NCI-H69 (cell line): ENCODE measurements at places on chromosomes 11 and 22.

DNA sequence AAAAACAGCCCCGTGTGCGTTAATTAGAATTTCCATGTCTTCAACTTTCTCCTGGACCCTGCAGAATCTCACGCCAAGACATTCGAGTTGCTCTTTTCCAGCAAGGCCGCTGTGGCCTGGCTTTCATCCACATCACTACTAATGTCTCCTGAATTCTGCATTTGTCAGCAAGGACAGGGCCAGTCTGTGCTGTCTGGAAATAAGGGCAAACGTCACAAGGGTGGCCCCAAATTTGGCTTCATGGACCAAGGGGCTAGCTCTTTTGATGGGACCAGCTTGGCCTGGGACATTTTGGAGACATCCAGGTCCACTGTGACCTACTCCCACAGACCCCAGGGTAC is 33.4 kb downstream of the KCNQ1OT1 start:
- DNase-seq = no peak

DNA sequence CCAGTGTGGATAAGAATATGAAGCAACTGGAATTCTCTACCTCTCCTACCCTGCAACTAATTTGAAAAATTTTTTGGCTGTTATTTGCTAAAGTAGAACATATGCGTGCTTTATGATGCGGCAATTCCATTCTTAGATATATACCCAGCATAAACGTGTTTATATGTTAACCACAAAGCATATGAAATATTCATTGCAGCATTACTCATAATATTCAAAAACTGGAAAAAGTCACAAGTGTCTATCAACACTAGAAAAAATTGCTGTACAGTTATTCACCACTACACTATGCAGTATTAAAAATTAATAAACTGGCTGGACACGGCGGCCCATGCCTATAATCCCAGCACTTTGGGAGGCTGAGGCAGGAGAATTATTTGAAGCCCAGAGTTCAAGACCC is 226.4 kb downstream of the LUZP2 start:
- no peak for DNase-seq

GRCh38 chr11:65917434-65918210 is 1.2 kb downstream of the C11orf68 start:
- DNase-seq = no peak

GRCh38 chr22:26986884-26987283 is 329.5 kb downstream of the MIAT start:
- no peak for DNase-seq

DNA sequence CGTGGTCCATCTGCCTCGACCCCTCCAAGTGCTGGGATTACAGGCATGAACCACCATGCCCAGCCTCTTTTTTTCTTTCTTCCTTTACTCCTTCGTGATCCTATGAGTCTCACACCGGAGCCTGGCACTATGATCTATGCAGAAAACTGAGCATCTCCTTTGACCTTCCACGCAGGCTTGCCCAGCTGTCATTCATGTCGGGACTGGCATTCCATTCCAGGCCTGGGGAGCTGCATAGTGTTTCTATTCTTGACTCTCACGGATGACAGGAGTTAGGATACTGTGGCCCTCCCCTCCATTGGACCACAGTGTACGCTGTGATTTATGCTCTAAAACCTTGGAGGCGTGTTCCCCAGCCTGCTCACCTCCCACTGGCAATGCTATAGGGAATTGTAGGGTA is 611.8 kb downstream of the BRD1 start:
- no peak for DNase-seq

GRCh38 chr22:22716136-22716665 is 71.8 kb downstream of the GGTLC2 start:
- DNase-seq = no peak

DNA sequence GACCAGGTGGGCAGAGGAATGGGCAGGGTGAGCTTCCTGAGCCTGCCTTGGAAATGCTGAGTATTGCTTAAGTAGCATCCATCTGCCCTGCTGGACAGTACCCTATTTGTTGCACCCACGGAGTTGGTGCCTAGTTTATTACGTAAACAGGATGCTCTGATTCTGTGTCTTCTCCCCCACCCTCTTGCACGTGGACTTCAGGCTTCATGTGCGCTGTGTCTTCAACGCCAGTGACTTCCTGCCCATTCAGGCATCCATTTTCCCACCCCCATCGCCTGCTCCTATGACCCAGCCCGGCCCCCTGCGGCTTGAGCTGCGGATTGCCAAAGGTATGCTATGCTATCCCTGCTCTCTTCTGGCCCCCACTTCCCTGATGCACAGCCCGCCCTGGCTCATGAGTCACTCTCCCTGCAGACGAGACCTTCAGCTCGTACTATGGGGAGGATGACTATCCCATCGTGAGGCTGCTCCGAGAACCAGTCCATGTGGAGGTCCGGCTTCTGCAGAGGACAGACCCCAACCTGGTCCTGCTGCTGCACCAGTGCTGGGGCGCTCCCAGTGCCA is 5.7 kb downstream of the ZP1 start:
- DNase-seq = peak; percentile 23

- peak; percentile 93 for DNase-seq
Observed at GRCh38 chr11:75592715-75593114, 30.7 kb downstream of the SERPINH1 start.

DNA sequence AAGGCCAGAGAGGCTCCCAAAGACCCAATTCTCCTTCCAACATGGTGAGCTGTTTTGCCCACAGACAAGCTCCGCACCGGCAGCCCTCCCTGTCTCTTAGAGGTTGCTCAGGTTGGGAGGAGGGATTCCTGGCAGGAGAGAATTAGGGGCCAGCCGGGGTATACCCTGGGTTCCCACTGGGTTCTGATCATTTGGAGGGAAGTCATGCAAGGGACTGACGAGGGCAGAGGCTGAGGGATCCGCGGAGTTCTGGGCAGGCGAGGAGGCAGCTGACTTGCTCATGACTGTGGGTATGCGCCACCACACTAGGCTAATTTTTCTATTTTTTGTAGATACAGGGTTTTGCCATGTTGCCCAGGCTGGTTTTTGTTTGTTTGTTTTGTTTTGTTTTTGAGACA is 4.6 kb downstream of the ST3GAL4 start:
- DNase-seq = no peak

DNA sequence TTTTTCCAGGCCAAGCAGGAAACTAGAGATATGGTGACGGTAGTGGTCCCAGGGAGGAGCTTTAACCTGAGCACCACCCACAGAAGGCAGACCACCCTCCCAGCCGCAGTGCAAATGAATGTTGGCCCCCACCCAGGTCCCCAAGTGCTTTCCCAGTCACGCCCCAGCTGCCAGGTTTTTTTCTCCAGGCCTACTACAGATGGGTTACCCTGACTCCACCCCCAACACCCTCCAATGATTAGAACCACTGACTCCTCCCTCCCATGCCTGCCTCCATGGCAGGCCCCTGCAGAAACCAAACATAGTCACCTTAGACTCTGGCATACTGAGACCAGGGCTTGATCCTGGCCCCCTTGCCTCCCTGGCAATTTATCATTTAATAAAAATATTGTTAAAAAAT is 58.7 kb upstream of the CHST1 start:
- peak; percentile 75 for DNase-seq

- DNase-seq = no peak
Observed at GRCh38 chr11:19646921-19647320, 65.7 kb upstream of the NAV2 start.

GRCh38 chr11:115695677-115696364 is 191.6 kb upstream of the CADM1 start:
- DNase-seq = peak; percentile 93

DNA sequence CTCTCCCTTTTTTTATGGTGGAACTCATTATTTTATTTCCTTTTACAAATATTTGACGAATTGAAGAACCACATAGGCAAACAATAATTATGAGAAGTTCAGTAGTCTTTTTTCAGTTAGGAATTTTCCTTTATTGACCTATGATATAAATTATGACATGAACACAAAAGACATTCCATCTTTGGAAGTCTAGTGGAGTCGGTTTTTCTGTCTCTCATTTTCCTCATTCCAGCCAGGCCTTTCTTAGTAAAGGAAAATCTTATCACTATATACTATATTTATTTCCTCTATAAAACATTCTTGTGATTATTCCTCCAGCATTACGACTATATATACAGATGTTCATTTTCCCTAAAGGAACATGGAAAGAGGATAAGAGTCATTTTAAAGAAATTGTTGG is 1046.1 kb downstream of the DLG2 start:
- peak; percentile 48 for DNase-seq

DNA sequence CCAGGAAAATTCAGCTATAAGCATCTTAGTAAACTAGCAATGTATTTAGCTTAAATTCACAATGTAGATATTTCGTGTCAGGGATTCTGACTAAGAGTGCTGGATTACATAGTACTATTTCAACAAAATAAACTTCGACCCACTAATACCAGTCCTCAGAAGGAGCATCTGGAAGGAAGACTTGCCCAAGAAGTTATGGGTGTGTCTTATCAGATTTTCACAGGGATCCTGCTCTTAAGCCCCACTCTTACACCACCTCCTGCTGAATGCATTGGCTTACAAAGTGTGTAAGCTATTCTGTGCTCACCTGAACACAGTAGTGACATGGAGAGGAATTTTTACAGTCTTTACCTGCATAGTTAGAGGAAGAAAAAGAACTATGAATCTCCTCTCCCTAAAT is 35.4 kb upstream of the ANO5 start:
- DNase-seq = no peak

DNA sequence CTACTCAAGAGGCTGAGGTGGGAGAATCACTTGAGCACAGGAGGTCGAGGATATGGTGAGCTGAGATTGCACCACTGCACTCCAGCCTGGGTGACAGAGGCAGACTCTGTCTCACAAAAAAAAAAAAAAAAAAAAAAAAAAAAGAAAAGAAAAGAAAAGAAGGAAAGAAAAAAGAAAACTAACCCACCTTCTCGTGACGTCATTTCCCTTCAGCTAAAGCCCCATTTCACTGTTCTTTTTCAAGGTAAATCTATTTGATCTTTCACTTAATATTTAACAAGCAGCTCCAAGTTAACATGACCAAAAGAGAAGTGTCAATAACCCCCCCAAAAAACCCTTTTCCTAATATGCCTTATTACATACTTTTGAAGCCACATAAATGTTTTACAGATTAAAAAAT is 5.1 kb downstream of the RAPSN start:
- DNase-seq = no peak

- no peak for DNase-seq
Observed at GRCh38 chr22:20517422-20517821, 10.0 kb downstream of the MED15 start.

DNA sequence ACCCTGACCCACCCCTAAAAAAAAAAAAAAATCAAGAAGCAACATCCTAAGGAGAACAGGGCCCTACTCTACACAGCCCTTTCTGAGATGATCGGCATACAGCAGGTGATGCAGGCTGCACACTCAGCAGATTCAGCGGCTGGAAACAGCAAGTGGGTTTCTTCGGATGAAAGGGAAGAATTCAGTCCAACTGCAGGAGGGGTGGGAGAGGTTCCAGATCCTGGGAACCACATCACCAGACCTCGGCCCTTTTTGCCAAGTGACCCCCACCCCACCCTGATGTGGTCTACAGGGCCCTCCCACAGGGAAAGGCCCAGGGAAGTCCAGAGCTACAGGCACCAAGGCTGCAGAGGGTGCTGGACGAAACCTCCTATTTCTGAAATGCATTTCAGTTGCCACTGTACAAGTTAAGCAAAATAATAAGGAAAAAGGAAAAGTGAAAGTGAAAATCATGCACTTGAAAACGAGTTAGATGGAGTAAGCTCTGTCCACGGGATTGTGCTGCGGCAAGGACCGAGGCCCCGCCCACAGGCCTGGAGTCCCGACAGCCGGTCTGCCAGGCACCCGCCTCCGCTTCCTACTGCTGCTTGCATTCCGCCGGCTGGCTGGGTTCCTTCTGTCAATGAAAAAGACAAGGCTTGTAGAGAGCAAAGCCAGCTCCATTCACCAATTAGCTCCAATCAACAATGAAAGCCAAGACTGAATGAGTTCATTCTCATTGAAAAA is 16.0 kb upstream of the PHLDA2 start:
- no peak for DNase-seq

DNA sequence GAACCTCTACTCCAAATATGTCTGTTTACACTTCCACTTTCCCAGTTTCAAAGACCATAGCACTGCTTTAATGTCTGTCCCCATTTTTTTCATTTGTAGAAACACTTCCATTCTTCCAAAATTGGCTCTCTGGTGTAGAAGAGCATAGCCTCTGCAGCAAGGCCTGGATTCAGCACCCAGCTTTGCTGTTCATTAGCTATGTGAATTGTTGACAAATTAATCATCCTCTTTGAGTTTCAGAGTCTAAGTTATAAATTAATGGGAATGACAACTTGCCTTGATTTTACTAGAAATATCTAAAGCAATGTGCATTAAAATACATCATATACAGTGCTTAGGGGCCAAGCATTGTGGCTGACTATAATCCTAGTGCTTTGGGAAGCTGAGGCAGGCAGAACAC is 22.4 kb downstream of the GRIA4 start:
- no peak for DNase-seq

GRCh38 chr22:20802922-20803553 is 29.1 kb downstream of the SERPIND1 start:
- DNase-seq = no peak

- DNase-seq = peak; percentile 87
Observed at GRCh38 chr11:83523676-83524075, 237.5 kb upstream of the CCDC90B start.

- DNase-seq = no peak
Observed at GRCh38 chr11:124814739-124815138, 14.5 kb upstream of the MSANTD2 start.

DNA sequence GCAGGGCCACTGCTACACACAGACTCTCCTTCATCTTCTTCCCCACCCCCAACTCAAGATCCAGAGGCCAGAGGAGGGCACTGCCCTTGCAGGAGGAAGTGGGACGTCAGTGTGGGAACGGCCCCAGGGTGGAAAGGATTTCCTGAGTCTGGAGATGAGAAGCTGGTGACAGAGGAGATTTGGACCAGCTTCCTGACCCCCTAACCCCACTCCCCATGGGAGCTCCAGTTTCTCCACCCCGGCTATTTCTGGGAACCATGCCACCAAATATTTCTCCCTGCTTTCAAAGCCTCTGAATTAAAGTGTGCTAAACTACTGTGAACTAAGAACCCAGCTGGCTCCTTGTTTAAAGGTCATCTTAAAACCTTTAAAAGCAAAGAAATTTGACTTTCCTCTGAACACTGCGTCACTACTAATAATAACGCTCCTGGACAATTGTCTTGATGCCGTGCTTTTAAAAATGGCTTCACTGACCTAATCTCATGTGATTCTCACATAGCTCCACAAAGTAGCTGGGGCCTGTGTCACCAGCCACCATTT is 46.6 kb downstream of the CWC15 start:
- peak; percentile 51 for DNase-seq

GRCh38 chr22:48564995-48565394 is 1262.7 kb downstream of the BRD1 start:
- no peak for DNase-seq

- no peak for DNase-seq
Observed at GRCh38 chr22:38735126-38735464, 20.7 kb downstream of the SUN2 start.

GRCh38 chr11:45390407-45390806 is 104.3 kb upstream of the SYT13 start:
- DNase-seq = peak; percentile 89

- DNase-seq = no peak
Observed at GRCh38 chr11:78046486-78046854, 17.2 kb upstream of the THRSP start.

GRCh38 chr22:20976291-20976877 is 5.7 kb upstream of the LZTR1 start:
- no peak for DNase-seq

GRCh38 chr11:90774727-90775566 is 552.1 kb upstream of the CHORDC1 start:
- DNase-seq = no peak
